ENCODE measurements at places on chromosomes 4 and X.

DNA sequence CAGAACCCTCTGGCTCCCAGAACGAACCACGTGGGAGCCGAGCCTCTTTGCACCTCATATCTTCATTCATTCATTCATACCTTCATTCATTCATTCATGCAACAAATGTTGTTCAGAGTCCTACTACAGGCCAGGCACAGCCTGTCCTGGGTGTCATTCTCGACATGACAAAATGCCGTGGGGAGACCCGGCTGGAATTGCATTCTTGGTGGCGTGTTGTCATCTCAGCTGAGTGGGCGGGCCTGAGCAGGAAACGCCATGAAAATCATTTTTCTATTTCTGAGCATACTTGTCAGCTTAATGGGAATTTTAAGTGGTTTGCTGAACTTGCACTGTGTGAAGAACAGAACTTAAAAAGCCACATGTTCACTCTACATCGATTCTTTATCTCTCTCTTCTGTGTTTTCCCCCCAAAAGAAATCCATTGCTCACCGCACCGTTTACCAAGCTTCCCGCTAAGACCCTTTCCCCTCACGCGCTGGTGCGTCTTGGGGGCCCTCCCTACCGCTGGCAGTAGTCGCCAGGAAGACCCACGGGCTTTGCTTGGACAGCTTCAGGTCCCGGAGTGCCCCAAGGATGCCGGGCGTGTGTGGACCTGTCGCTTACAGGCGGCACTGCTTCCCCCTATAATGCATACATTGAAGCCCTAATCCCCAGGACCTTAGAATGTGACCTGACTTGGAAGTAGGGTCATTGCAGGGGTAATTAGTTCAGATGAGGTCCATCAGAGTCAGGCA lies 41.6 kb upstream of the HMX1 start:
- DNase-seq = no peak

DNA sequence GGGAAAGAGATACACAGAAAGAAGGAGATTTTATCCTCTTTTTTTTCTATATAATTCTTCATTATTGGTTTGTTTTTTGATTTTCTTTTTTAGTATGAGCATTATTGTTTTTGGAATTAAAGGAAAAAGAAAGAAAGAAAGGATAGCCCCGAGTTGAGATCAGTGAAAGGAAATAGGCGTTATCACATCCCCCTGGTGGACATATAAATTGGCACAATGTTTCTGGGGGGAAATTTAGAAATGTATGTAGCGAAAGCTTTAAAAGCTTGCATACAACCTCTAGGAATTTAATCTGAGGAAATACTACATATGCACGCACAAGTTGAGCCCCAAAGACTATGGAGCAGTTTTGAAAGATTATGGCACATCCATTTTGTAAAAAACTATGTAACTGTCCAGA lies 226.3 kb upstream of the LDB2 start:
- no peak for DNase-seq

DNA sequence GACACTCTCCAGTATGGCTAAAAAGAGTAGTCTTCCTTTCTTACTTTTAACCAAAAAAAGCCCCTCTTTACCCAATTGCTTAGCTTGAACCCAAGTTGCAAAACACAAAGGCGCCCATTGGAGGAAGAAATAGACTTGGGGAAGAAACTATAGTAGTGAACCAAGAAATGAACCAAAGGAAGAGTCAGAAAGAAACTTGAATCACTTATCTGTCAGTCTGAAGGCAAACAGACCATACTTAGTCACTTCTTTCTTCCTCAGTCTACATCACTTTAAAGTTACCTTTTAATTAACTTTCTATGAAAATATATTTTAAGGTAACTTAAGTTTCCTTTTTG lies 161.4 kb upstream of the GIMD1 start:
- no peak for DNase-seq

GRCh38 chr4:1982124-1983052 lies 26.4 kb downstream of the NELFA start:
- no peak for DNase-seq

DNA sequence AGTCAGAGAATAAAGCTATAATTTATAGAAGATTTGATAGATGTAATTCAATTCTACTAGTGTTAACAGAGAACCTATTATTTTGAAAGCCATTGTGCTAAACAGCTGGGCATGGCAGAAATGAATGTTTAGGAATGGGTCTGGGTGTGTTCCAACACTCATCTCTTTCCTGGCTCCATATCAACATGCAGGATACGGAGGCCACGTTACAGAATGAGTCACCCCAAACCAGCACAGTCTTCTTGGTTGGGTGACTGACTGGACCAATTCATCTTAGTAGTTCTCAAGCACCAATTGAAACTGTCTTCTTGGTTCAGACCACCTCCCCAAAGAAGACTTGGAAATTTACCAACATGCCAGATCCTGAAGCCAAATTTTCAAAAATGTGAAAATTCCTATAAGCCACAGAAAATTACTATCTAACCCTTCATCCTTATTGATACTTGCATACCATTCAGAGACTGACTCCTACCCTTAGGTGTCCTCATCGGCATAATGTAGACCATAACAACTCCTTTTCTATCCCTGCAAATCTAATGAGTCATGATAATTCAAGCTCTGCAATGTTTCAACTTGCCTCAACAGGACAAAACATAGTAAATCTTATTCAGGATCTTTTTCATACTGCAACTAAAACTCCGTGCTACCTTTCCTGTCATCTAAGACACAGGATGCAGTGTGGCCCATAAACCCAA lies 52.0 kb upstream of the ATOH1 start:
- no peak for DNase-seq

GRCh38 chr4:63315651-63316050 lies 1093.6 kb downstream of the TECRL start:
- no peak for DNase-seq

GRCh38 chr4:184310881-184311709 lies 93.4 kb upstream of the ENPP6 start:
- no peak for DNase-seq

GRCh38 chrX:76996641-76997040 lies 450.5 kb upstream of the FGF16 start:
- DNase-seq = no peak

GRCh38 chrX:12789976-12790375 lies 1.2 kb upstream of the PRPS2 start:
- DNase-seq = no peak

GRCh38 chr4:57504797-57505530 lies 394.8 kb upstream of the IGFBP7 start:
- no peak for DNase-seq

DNA sequence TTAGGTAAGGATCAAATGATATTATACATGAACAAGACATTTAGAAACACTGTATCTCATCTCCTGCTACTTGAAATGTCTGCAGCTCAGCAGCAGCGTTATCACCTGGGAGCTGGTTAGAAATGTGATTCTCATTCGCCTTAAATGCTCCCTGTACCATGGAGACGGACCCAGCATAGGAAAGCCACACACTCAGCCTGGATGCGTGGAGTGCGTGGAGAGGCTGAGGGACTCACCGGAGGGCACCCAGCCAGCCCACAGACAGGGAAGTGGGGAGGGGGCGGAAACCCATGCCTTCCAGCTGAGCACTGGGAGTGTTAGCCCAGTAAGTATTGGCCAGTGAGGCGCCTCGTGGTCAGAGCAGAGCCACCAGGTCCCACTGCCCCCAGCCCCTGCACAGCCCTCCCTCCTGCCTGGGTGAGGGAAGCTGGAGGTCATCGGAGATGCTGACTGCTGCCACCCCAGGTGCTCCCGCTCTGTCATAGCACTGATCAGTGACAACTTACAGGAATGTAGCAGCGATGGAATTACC lies 15.2 kb downstream of the SUPT20HL1 start:
- no peak for DNase-seq

DNA sequence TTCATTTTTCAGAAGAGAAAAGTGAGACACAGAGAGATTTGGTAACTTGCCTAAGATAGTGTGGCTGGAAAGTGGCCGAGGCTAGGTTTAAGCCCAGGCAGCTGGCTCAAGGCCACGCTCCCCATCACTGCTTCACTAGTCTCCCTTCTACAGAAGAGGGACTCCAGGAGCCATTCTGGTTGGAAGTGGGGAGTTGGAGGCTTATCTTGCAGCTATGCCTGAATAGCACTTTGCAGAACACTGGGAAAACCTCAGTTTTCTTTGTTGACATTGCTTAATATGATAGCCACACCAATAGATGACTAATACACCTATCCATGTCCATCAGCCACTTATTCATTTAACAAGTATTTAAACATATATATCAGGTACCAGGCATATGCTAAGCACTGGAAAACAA lies 18.5 kb downstream of the LRRC66 start:
- DNase-seq = no peak

DNA sequence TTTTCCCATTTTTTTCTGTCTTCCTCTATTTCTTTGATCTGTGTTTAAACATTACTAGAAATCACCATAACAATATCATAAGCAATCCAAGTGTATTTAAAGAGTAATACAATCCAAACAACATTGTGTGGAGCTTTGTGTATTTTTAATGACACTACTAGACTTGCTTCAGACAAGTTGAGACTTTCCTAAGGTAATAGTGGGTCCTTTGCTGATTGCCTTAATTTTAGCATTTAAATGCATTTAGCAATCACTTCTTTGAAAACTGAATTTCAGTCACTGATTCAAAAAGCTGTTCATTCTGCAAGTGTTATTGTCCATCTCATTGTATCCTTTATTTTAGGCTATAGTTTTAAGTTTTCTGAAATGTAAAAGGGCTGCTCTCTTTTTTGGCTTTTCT lies 804.8 kb downstream of the ADGRL3 start:
- no peak for DNase-seq

GRCh38 chr4:33073811-33074210 lies 2353.6 kb downstream of the PCDH7 start:
- DNase-seq = no peak

DNA sequence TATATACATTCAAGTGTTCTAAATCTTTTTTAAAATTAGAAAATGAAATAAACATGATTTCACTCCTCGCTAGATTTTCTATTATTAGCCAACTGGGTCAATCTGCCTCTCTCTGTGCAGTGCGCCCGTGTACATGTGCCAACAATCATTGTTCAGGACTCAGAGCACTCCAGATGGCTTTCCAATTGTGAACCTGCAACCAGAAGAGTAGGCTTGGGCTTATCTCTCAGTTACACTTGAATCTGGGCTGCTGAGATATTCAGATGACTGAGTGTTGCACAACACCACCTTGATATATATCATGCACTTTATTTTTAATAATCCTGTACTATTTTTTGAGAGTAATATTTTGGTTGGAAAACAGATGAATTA lies 184.0 kb upstream of the FSTL5 start:
- no peak for DNase-seq

GRCh38 chr4:166197166-166197565 lies 324.1 kb downstream of the TLL1 start:
- no peak for DNase-seq

DNA sequence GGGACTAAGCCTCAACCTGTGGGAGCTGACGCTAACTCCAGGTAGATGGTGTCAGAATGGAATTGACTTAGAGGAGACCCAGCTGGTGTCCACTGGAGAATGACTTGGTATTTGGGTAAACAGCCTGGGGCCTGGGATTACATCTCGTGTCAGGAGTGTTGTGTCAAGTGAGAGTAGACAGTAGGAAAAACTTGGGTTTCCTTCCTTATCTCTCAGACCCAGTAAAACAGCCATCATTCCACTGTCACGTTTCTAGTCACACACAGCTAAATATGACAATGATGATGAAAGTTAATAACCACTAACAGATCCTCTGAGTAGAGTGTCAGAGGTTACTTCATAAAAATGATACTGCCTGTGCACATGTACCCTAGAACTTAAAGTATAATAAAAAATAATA lies 13.8 kb downstream of the ZNF674 start:
- no peak for DNase-seq

DNA sequence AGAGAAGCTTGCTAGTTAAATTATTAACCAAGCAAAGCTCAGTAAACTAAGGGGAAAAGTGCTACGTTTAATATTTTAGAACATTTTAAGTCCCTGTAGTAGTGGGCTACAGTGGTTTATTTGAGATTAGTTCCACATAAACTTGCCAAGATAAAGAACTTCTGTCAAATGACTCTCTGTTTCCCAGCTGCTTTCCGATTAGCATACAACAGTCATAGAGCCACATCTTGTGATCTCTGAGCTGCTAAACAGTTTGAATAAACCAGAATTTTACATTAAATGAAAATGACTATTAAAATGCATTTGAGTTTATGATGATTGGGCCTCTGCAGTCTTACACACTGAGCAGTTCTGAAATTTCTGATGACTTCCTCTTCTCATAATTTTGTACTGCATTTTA lies 568.5 kb downstream of the IQCM start:
- DNase-seq = no peak

DNA sequence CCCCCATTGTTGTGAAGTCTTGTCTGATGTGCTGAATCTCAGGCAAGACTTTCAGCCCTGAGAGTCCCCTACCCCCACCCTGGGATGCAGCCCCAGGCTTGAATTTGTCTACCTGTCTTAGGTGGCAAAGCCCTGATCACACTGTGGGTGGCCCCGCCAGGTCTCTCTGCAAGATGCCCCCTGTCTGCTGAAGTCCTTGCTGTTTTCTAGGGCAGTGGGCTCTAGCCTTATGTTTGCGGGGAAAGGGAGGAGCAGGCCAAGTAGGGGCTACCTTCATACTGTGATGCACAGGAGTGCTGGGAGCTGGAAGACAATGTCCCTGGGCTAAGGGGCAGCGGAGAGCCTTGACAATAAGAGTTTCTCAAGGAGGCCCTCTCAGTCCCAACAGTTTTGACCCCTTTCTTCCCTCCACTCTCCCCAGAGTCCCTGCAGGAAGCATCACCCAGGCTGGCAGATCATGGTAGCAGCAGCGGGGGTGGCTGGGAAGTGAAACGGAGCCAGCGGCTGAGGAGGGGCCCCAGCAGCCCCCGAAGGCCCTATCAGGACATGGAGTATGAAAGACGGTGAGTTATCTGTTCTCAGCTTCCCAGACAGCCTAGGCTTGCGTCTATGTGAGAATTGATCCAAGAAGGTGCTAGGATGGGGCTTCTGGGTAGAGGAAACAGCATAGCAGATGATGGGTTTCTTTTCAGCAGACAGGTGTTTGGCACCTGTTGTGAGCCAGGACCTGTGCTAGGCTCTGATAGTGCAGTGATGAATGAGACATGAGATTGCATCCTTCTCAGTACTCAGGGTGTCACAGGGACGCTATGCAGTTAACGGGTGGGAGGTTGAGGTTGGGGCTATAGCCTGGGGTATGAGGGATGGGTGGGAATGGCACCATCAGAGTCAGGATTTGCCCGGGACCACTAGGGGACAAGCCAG lies 2.2 kb downstream of the RBM10 start:
- no peak for DNase-seq

- no peak for DNase-seq
Measured at GRCh38 chr4:138110815-138111214, 131.3 kb downstream of the SLC7A11 start.

GRCh38 chr4:6373541-6374410 lies 98.6 kb downstream of the PPP2R2C start:
- DNase-seq = no peak

- DNase-seq = no peak
Measured at GRCh38 chr4:61994036-61994435, 793.9 kb downstream of the ADGRL3 start.

- no peak for DNase-seq
Measured at GRCh38 chr4:10460313-10461047, 3.3 kb upstream of the ZNF518B start.

Data from stimulated activated CD8-positive, alpha-beta memory T cell treated with anti-CD3 and anti-CD28 coated beads, Interleukin-7, amount 100 ng/mL, for 48 hours (primary cell).